Activated CD8-positive, alpha-beta memory T cell treated with anti-CD3 and anti-CD28 coated beads, Interleukin-2, amount 50 U/mL, for 4 hours (primary cell): ENCODE measurements at places on chromosomes 6 and 20.

DNA sequence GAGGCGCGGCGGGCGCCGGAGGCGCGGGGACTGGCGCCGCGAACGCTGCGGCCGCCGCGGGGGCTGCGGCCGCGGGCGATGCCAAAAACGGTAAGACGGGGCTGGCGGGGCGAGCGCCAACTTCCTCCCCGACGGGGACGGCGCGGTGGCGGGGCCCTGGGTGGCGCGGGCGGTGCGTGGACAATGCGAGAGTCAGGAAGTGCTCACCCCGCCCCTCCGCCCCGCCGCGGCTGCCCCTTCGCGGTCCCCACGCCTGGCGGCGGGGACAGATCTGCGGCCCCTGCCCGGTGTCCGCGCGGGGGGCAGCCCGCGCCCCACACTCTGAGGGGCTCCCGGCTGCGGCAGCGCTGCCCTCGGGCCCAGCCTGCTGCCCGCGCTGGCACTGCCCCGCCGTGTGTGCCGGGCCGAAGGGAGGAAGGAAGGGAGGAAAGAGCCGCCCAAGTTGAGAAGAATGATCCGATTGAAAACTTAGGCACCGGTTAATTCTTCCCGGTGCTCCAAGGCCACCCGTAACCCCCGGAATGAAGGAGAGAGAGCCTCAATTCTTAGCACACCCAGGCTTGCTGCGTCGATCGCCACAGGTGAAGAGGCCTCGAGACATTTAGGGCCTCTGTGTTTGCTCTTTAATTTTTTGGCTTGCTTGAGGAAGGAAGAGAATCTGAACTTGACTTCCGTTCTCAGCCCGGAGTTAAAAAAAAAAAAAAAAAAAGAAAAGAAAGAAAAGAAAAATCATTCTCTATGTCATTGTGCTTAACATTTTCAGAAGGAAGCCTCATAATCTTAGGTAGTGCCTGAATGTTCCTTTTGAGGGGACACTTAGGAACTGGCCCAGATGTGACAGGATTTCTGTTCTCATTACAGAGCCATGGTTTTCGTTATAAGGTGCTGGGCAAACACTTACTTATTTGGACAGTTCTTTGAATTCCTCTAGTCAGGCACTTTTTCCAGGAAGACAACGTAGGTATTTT is 982 bp downstream of the HECA start:
- DNase-seq, result peak; percentile 62

DNA sequence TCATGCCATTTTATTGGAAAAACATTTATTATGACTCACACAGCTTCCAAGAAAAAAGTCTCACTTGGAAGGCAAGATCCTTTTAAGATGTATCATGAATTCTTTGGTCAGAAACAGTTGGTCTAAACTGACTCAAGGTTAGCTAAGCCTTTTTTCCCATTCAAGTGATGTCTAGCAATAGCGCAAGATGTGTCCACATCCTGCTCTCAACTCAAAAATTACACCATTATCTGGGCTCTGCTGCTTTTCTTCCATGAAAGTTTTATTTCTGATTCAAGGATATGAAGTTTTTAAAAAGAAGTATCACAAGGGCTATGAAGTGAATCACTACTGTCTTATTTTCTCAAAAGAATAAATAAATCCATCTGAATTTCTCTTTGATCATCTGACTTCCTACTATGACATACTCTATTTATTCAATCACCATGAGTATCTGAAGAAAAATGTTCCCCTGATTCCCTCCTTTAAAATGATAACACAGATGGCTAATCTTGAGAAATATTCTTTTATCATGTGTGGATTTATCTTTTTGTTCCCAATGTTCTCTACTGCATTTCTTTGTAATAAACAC is 139.2 kb downstream of the AHI1 start:
- no peak for DNase-seq

GRCh38 chr6:56891754-56892153 is 63.2 kb upstream of the BEND6 start:
- DNase-seq, result no peak

DNA sequence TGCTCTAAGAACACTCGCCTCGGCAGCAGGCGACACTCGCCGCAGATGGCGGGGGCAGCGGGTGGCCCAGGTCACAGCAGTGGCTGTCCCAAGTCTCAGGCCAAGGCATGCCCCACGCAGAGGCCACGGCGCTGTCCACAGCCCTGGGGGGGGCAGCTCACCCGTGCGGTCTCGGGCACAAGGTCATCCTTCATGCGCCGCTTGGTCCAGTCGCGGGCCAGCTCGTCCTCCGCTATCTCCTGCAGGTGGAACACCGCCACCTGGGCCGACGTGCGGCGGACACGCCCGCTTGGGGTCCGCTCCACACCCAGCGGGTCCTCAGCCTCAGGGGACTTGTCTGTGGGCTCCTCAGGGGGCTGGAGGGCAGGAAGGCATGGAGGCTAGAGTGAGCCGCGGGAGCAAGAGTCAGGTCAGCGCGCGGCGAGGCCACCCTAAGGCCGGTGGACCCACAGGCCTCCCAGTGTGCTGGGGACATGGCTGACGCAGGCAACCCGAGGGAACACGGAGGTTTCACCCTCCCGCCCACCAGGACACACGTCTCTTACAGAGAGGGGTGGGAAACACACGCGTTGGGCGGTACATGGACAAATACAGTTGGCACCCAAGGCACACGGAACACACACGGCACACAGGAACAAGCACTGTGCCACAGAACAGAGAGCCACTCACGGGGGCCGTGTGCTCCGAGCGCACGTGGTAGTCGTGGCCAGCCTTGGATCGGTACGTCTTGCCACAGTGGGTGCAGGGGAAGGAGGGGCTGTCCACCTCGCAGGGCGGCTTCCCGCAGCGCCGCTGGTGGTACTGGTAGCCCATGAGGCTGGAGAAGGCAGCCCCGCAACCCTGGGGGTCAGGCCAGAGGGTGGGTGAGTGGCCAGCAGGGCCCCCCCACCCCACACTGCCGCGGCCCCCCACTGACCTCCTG is 6.5 kb upstream of the UCKL1 start:
- no peak for DNase-seq
